ENCODE measurements at places on chromosomes 12 and 14.
A peak's percentile ranks its signal among the peaks of the same experiment; 100 is the strongest.

DNA sequence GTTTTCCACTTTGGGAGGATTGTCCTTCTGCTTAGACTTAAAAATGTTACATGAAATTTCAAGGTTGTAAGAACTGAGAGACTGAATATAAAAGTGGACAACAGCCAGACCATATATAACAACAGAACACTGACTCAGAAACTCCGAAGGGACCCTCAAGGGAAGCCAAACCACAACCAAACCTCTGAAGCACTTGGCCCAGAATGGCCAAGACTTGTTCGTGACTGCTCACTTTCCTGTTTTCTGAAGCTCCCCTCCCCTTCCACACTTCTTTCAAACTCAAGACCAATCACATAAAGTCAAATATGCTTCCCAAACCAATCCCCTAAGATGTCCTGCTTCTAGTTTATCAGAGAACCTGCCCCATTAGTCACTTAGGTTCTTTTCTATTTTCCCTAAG, 13.7 kb downstream of the OR6J1 start:
- DNase-seq = no peak

- DNase-seq = no peak
Measured at GRCh38 chr12:18696971-18697602, 40.7 kb downstream of the PLCZ1 start.

DNA sequence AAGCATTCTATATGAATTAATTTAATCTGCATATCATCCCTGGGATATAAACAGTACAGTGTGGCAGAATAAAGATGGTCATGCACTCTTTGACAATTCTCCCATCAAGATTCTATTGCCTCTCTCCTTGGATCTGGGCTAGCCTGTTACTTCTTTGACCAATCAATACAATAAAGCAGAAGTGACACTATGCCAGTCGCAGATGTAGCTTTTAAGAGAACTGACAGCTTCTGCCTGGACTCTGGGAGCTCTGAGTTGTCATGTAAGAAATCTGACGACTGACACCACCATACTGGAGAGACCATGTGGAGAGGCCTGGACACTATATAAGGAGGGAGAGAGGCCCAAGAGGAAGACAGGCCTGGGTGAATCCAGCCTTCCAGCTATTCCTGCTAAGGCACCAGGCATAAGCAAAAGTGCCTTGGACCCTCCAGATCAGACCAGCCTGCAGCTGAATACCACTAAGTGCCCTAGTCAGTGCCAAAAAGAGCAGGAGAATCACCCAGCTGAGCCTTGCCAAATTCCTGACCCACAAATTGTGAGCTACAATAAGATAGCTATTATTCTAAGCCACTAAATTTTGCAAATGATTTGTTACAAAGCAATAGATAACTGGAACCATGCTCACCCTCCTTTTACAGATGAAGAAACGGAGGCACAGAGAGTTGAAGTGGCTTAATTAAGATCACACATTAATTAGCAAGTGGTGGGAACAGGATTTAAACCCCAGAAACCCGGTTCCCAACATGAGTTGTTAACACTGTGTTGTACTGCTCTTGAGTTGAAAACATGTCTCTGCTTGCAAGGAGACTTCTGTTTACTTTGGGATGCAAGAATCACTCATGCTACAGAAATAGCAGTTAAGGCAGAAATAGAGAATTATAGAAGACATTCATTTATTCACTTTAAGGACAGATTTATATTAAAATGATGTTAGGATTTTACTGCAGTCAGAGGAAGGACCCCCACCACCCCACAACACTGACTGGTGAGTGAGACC, 84.6 kb downstream of the RIN3 start:
- no peak for DNase-seq

GRCh38 chr14:90552465-90553297, 155.9 kb downstream of the CALM1 start:
- no peak for DNase-seq

GRCh38 chr14:99936056-99936455, 129.2 kb upstream of the EVL start:
- DNase-seq = no peak

GRCh38 chr14:104664107-104664506, 25.3 kb upstream of the INF2 start:
- DNase-seq = no peak

DNA sequence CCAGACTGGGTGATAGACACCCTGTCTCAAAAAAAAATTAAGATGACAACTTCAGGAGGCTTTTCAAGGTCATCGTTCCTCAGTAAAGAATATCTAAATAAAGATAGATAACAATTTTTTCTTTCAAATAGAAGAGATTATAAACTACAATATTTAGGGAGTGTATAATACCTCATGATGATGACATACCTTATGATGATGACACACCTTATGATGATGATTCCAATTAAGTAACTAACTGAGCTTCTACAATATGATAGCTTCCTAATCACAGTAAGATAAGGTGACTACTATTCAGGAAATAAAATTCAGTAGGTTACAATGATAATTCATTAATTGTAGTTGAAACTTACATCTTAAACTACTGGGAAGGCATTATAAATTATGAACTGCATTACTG, 40.4 kb downstream of the KITLG start:
- no peak for DNase-seq

- DNase-seq = no peak
Measured at GRCh38 chr12:78964521-78964920, 99.9 kb downstream of the SYT1 start.

- peak; percentile 76 for DNase-seq
Measured at GRCh38 chr12:114746297-114747011, 62.5 kb upstream of the TBX3 start.

DNA sequence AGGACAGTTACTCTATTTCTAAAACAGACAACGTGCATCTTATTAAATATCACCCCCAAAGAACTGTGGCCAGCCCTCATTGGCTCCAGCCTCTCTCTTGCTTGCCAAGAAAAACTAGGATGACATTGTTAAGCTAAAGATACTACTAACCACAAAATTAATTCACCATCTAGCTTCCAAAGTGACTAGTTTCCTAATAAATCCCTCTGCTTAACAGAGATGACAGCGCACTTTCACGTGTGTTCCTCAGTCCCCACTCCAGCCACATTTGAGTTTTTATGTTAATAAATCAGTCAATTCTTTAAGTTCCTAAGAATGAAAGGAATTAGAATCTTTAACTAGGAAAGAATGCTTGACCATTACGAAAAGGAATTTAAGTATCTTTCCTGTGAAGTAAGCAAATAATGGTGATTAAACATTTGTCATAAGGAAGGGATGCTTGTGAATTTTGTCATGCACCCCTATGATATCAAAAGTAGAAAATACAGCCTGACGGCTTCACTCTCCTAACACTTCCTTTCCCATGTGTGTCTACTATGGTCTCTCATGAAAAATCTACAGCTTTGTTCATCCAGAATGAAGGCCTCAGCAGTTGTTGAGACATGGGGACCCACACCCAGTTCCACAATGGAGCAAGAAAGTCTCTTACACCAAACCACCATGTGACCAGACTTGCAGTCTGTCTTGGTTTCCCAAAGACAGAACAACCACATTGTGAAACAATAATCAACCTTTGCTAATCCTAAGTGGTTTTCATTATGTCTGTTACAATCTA, 8.1 kb downstream of the CORO1C start:
- peak; percentile 85 for DNase-seq

- no peak for DNase-seq
Measured at GRCh38 chr14:34498684-34499412, 36.8 kb upstream of the SPTSSA start.

DNA sequence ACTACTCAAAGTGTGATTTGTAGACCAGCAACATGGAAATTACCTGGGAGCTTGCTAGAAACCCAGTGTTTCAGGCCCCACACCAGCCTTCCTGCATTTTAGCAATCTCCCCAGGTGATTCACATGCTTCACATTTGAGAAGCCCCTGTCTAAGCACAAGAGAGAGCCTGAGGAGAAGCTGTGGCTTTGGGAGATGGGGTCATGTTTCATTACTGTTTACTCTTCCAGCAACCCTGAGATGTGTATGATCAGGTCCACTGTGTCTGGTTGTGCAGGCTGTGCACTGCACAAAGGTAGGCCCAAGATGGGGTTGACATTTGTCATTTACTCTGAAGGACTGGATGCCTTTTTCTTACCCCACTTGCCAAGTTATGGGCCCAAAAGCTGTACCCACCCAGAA, 190.1 kb downstream of the SLC41A2 start:
- no peak for DNase-seq

GRCh38 chr12:68270358-68270757, 17.0 kb upstream of the IL22 start:
- DNase-seq = no peak

DNA sequence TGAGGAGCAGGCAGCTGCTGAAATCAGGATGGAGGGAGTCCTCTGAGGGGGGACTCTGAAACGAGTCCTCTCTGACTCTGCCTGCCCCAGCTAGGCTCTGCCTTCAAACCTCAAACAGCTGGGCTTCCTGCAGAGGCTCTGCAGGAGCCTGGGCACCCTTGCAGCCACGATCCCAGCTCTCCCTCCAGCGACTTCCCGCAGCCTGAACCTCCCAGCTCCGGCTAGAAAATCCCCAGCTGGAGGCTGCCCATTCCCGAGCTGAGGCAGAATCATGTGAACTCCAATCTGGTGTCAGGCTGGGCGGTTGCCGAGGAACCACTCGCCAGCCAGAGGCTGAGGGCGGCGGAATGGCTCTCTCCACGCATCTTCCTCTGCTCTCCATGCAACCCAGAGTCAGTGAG, at the start of gene GPR68:
GPR68 (minus strand) TSS at position 204 of the 401 bp plus-strand sequence. CDS start 9,654 bp downstream, outside the sequence.
- peak; percentile 75 for DNase-seq

GRCh38 chr14:79466938-79467527, 744.3 kb downstream of the DIO2 start:
- DNase-seq = no peak

- no peak for DNase-seq
Measured at GRCh38 chr12:10967409-10967808, 19.3 kb downstream of the TAS2R50 start.

GRCh38 chr14:52879958-52880357, 70.9 kb downstream of the FERMT2 start:
- no peak for DNase-seq

DNA sequence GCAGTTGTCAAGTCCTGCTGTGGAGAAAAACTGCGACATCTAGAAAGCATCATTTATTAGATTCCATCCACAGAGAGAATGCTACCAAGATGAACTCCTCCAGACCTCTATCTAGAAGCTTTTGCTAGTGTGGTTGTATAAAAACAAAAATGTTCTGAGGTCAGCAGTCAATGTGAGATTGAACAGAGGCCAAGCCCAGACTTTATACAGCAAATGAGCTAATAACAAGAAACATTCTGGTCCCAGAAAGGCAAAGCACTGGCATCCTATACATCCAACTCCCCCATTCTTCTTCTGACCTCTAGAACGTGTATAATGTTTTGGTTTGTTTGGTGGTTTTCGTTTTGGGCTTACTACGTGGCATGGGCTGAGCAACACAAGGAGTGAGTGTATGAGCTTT, 26.7 kb upstream of the RIN3 start:
- DNase-seq = peak; percentile 37

- DNase-seq = no peak
Measured at GRCh38 chr14:68247676-68248268, 428.2 kb downstream of the RAD51B start.

DNA sequence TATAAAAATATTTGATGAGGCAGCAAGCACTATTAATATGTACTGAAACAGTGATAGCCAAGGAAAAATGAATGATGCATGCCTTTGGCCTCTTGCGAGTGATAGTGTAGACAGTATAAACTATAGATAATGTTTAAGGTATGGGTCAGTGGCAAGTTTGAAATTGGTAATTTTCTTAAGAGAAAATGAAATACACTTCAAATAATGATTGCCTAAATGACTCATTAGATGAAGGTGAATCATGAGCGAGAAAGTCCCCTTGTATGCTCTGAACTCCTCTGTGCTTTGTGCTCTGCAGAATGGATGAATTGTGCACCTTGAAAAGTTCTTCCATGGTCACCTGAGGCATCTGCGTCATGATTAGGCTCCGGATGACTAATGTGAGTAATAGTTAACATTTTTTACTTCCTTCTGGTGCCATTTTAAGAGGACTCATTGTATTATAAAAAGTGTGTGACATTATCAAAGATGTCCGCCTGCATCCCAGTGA, 84.9 kb upstream of the RTL1 start:
- DNase-seq = no peak

Measured in lung (tissue), 17 donors.